ENCODE measurements at places on chromosomes 1 and 21.

GRCh38 chr21:19684328-19684727 lies 1280.7 kb upstream of the TMPRSS15 start:
- no peak for DNase-seq

DNA sequence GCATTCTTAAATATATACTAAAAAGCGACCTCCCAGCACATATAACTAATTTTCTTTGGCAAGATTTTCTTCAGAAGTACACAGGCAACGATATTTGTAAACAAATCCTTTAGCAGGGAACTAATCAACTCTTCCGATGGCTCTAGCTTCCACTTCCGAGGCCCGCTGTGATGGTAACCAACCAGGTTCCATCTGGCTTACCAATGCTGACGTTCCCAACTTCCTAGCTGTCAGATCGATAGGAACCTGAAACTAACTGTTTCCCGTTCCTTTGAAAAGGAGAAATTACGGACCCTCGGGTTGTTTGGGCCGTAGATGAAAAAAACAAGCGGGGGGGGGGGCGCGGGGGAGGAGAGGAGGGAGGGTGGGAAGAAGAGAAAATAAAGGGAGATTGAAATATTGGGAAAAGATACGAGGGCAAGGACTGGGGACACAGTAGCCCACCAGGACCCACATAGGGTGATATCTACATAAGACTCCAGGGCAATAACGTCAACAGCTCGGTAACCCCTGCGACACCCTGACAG lies 513 bp downstream of the GTF2B start:
- DNase-seq = peak; percentile 60

DNA sequence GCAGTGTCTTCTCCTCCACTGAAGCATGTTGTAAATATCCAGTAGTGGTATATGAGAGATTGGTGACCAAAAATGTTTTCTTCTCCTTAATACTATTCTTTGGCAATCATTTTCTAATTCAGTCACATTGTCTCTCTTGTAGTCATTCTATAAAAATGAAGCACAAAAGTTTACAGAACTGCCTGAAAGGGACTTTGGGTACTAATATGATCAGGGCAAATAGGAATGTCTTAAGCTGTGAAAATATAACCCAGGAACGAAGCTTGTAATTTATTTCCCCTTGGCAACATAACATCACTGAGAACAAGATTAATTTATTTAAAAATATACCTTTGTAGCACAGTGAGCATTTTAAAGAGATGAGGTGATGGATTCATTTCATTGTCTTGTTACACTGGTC lies 4.9 kb downstream of the B3GALT2 start:
- no peak for DNase-seq

DNA sequence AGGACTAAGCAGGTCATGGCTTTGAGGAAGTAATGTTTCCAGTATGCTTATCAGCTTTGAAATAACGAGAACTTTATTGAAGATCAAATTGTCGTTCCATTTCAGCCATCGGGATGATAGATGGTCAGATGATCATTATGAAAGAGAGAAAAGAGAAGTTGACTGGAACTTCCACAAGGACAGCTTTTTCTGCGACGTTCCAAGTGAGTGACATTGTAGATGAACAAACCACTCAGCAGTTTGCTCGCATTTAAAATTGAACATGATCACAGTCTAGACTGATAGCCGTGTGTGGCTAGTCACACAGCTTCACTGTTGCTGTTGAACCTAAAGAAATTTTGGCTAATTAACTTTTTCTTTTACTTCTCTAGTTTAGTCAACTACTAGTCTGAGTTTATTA lies 151.1 kb downstream of the TLR5 start:
- no peak for DNase-seq

DNA sequence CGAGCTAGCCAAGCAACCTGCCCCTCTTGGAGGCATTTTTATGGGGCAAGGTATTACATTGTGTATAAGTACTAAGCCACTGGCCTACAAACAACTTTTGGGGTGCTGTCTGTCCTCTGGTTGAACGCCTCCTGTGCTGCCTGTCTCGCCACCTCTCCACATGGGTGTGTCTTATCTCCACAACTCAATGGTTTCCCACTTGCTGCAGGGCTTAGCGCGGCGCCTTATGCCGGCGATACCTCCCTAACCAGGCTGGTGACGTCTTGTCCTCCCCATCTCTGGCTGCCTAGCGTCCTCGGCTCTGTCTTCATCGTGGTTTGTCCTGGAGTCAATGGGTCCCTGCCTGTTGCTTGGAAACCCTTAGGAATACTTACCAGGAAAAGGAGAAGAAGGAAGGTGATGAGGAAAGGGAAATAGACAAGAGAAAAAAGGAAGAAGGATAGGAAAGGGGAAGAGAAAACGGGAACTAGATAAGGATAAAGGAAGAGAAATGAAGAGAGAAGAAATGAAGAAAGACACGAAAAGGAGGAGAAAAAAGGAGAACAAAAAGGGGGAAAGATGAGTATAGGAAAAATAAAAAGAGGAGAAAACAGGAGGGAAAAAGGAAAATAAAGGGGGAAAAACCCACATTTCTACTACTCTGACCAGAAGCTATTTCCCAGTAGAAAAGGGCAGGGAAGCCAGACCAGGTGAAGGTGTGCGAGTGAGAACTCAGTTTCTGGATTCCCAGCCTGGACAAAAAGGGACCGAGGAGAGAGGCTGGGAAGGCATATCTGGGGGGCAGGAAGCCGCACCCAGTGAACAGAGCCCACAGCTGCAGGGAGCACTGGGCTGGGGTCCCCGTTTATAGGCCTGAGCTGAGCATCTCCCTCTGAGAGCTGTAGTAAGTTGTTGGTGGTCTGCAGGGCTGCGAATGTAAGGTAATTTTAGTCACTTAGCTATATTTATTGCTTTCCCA lies 86.2 kb downstream of the CLIC6 start:
- DNase-seq = no peak

DNA sequence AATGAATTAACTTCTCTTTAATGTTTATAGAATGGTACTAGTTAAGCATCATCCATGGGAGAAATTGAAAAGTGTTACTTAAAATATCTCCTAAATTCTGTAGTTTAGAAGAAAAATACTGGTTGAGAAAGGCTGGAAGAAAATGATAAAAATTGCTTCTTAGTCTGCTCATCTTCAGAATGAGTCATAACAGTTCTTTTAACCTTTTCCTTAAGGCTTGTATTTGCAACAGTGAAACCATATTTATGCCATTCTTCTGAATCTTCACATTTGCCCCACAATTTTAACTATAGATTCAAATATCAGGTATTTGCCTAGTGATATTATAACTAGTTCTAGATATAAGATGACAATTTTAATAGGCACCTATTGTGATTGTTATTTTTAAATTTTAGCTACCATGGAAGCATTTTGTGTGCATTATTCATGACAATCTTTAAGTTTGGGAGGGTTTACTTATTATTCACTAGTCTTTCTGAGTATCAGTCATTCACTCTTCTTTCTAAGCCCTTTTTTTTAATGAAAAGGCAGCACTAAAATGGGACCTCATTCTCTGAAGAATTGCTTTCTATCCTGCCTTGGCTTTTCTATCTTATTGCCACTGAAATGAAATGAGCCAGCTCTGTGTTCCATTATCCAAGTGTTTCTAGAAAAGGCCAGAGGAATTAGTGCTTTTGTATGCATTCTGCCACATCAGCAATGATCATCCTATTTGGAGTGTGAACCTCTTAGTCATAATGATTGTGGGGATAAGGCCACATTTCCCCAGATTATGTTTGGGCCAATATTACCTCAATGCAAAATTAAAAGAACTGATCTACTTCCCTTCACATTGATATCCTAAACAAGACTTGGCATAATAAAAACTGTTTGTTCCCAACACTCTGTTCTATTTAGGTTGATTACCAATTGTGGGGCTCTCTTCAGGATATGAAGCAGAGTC lies 58.4 kb downstream of the SAMSN1 start:
- no peak for DNase-seq

DNA sequence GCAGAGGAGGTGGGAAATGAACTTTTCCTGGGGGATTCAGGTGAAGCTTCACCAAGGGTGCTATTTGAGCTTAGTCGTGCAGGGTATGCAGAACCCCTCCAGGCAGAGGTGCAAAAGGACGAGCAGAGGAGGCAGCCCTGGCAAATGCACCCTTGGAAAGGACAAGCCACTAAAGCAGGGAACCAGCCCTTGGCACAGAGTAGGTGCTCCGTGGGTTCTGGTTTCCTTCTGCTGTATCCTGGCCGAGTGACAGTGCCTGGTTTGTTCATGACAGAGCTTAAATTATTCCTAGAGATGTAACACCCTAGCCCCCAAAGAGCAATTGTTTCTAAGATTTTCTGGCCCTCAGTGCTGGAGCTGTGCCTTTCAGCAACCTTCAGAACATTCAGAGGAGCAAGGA lies 73.4 kb upstream of the SYT6 start:
- no peak for DNase-seq

- peak; percentile 85 for DNase-seq
Measured at GRCh38 chr1:109895720-109896504, 14.7 kb upstream of the CSF1 start.

DNA sequence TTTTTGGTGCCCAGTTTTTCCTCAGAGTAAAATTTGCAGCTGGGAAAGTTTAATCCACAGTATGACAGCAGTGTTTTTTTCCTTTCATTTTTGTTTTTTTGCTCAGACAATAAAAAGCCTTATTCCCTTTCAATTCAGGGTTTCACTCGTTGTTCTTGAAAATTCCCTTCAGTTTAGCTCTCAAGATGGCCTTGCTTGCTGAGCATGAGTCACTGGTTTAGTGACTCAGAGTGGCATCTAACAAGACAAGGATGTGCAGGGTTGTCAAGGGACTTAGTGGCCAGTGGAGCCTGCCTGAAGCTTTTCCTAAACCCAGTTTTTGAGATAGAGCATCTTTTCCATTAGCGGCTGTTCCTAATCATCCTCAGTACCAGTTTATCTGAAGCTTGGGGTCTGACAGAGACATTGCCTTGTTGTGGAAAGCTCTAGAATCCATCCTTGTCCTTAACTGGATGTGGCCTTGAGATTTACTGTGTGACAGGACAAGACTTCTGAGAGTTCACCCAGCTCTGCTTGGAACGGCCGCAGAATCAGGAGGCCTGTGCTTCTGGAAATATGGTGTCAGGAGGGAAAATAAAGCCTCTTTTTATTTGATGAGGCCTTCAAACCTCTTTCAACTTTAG lies 48.4 kb upstream of the DNAJC6 start:
- DNase-seq = peak; percentile 91

DNA sequence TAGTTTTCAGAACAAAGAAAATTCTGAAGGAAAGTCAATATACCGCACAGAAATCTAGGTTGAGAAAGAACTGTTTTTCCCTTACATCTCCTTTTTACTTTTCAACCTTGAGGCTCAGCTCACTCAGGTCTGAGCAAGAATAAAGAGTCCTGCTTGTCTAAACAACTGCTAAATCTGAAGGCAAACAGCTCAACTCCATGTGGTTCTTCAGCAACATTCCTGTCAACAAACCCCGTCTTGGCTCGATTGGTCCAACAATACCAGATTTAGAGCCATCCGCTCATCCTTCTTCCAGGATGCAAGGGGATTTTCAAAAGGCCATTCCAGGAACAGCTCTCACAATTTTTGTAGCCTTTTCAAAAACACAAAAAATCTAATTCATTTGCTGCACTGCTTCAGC lies 119.8 kb downstream of the HLCS start:
- DNase-seq = peak; percentile 3

DNA sequence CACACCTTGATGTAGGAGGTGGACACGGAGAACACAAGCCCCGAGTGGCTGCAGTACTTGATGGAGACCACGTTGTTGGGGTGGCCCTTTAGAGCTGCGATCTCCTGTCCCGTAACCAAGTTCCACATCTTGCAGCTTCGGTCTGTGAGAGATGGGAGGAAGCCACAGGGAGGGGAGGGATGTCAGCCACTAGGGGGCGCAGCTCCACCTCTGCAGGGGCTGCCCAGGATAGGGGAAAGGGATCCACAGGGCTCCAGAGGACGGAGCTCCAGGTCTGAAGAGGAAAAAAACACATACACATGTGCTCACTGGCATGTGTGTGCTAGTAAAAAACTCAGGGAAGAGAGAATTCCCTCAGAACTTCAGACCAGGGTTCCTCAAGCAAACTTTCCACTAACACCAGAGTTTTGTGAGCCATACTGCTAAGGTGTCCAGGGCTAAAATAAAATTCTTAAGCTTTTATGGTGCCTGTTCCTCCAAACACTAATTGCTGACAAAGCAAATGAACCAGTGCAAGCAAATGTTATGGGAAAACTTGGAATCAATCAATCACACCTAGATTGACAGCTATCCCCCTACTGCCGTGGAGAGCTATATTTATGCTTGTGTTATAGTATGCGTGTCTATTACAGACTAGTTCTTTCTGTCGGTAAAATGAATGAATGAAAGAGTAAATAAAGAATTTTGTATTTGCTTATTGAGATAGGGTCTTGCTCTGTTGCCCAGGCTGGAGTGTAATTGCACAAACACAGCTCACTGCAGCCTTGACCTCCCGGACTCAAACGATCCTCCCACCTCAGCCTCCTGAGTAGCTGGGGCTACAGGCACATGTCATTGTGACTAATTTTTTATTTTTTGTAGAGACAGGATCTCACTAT lies 43.7 kb downstream of the KIF21B start:
- DNase-seq = peak; percentile 83

DNA sequence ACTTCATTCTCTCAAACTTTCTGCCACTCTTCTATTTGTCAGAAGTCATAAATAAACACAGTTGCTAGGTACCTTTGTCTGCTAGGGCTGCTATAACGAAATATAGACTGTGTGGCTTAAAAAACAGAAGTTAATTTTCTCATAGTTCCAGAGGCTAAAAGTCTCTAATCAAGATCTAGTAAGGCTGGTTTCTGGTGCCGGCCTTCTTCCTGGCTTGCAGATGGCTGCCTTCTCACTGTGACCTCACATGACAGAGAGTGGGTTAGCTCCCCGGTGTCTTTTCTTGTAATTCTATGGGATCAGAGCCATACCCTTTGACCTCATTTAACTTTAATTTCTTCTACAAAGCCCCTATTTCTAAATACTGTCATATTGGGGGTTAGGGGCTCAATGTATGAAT lies 5.9 kb downstream of the PDC start:
- DNase-seq = no peak

DNA sequence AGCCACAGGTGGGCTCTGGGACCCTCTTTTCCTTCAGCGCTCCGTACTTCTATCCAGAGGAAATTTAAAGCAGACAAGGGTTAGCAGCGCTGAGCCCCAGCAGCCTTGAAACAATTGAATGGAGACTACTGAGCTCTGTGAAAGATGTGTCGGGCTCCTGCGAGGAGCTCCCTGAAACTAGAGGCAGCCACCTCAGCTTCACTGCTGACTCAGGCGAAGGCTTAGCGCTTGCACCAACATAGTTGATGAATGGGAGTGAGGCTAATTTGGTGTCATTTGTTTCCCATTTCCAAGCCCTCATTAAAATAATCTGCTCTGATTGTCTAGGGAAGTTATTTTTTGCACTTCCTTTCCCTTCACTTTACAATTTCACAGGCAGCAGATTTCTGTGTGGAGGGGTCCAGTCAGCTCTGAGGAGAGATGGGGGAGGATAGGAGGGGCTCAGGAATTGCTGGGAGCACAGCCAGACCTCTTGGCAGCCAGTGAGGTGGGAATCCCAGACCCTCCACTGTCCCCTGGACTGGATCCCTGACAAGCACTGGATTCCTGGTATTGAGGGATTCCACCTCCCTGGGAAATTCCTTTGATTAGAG lies 398.9 kb upstream of the PLXNA2 start:
- DNase-seq = no peak

DNA sequence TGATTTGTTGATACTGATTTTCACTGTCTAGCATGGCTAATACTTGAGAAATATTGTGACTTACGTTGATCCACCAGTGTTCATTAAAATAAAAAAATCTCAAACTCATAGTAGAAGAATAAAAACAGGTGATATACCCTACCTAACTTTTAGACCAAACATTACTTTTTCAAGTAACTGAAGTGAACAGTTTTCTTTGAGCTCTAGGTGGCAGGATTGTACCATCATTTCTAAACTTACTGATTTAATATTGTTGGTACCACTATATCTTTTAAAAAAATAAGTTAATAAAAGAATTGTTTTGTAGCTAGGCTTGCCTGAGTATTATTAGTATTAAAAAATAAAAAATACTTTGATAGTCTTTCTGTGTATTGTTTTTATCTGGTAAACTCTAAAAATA lies 21.5 kb downstream of the CDC73 start:
- peak; percentile 15 for DNase-seq

Data from DMS53 (cell line).